Stimulated activated CD8-positive, alpha-beta memory T cell treated with anti-CD3 and anti-CD28 coated beads, Interleukin-7, amount 100 ng/mL, for 4 hours (primary cell): ENCODE measurements at places on chromosomes 6 and 20.

GRCh38 chr6:12383448-12383847, 93.3 kb downstream of the EDN1 start:
- no peak for DNase-seq

- DNase-seq = no peak
These were observed 395.8 kb upstream of the CNR1 start for GRCh38 chr6:88561954-88562315.

- no peak for DNase-seq
These were observed 58.5 kb downstream of the DLL1 start for GRCh38 chr6:170232186-170233002.

GRCh38 chr6:41651246-41651961, 13.1 kb downstream of the MDFI start:
- no peak for DNase-seq

DNA sequence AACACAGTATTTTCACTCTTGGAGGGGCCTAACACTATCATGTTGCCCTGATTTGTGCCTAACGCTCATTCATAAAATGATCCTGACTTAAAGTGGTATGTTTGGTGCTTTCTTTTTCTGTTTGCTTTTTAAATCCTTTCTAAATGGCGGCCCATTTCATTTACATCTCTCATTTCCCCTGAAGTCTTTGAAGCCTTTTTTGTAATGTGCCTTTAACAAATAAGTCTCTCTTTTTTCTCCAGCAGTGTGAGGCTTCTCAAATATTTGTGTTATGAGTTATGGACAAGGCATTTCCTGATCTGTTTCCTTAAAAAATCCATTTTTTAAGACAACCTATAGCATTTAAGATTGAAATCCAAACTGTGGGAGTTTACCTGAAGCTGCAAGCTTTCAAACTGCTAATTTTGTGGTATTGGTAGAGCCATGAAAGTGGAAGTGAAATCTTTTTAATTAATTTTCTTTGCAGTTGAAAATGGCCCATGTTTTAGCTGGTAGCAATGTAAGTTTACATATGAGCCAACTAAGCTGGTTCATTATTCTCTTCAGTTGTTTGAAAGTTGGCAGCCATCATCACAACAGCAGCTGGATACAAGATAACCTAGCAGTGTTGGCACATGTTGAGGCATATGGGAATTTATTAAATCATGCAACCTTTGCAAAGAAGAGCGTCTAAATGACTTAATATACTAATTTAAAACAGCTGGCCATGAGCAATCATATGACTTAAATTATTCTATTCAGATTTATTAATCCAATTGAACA, 469.7 kb downstream of the CDKAL1 start:
- DNase-seq = no peak

DNA sequence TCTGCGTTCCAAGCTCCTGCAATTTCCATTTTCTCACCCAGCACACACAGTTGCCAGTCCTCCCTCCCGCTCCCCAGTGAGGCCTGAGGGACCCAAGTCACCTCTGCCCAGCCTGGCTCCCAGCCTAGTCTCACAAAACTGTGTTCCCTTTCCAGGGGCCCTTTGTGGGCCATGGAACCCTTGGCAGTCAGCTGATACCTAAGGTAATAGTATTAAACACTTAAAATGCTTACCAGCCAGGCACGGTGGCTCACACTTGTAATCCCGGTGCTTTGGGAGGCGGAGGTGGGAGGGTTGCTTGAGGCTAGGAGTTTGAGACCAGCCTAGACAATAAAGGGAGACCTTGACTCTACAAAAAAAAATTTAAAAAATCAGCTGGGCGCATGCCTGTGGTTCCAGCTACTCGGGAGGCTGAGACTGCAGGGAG, 3.2 kb upstream of the RBM38 start:
- no peak for DNase-seq

DNA sequence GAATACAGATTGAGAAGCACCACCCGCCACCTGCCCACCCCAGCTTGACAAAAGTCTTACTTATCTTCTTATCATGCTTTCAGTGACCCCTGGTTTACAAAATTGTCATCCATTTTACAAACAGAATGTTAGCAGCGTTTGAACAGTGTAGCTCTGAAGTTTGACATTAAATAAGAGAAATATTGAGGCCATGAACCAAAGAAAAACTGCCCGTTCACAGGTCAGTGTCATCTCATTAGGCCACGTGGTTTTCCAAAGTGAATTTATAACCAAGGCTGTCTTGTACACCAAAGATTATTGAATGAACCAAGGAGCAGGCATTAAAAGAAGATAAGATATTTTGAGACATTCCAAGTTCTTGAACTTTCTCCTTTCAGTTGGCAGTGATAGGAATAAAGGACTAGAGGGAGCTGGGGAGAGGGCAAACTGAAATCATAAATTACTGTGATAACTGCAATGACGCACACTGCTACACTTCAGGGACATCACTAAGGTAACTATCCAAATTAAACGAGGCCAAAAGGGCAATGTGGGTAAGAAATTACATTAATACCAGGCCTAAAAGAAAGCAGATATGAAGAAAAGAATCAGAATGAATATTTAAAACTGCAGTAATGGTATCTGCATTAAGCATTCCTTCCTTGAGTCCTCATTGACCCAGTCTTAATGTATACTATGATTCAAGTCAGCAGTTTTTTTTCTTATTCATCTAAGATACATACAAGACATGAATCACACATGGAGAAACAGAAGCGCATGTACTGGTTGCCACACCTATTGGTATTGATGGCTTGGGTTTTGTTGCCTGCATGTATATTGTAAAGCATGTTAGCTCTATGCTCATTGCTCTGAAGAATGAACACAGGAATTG, 159.8 kb upstream of the ARG1 start:
- no peak for DNase-seq

DNA sequence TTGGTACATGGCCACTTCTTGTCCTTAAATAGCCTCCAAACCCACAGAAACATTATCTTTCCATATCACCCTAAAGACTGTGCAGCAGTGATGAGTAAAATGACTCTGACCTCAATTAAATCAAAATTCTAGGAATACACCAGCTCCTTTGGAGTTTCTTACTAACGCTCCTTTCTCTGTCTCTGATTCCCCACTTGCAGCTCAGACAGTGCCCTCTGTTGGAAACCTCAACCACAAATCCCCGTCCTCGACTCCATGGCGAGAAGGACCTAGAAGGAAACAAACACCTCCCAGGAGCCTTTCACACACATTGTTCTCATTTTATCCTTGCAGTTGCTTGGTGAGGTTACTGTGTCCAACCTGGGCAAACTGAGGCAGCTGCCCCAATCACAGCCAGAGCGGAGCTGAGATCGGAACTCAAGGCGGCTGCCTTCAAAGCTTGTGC, 17.7 kb upstream of the PARD6B start:
- no peak for DNase-seq

DNA sequence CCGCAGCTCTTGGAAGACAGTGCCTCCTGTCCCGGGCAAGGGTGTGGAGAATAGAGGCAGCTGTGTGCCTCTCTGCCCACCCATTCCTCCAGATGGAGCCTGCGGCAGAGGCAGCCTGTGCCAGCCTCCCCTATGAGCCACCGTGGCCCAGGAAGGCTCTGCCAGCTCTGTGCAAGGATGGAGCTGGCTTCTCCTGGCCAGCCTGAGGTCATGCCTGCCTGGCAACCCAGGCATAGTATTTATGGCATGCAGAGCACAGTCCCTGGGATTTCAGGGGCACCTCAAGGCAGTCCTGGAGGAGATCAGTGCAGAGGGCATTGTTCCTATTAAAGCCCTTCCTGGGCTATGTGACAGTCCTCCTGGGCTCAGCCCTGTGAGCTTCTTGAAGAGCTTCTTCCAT, 1.5 kb downstream of the EPB41L1 start:
- no peak for DNase-seq

DNA sequence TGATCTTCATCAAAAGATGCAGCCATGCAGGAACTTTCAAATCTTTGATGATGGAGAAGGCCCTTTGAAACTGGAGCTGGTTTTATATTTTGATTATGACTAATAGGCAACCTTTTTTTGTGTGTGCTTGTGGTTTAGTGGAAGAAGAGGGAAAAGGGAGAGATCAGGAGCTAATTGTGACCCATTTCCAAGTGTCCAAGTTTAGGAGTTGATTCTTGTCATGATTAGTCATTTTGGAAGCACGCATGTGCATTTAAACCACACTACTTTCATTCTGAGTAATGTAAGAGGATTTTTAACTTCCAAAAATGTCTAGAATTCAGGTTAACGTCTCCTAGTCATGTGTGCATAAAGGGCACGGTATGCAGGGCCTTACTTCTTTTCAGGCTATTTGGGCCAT, 3.5 kb downstream of the FOXO3 start:
- DNase-seq = no peak
